ENCODE measurements at places on chromosomes 16 and 17.

GRCh38 chr17:78387977-78388941 lies 9.8 kb downstream of the PGS1 start:
- DNase-seq = peak; percentile 74

GRCh38 chr16:3020247-3020603 lies at the start of gene TNFRSF12A:
Gene TNFRSF12A, plus strand, starts transcription at chr16:3020368. Its CDS starts 30 bp downstream, at chr16:3020398.
- DNase-seq = peak; percentile 78

GRCh38 chr17:30530346-30531025 lies 53.3 kb downstream of the GOSR1 start:
- DNase-seq = peak; percentile 28

DNA sequence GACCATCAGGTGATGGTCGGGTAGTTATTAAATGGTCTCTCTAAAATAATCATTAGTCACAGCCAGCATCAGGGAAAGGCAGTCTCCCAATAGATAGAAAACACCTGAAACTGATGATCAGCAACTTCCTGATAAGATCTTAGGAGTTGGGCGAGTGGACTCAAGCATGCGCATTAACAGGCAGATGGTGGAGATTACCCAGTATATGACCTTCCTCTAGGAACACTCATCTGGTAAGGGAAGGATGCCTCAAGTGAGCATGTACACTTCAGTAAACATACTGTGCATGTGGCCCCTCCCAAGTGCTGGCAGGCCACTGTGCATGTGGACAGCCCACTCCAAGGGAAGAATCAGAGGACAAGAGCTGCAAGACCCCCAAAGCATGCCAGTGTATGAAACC lies 105.9 kb downstream of the ABCC12 start:
- DNase-seq = peak; percentile 11

- DNase-seq = peak; percentile 32
Observed at GRCh38 chr17:46764709-46765401, 53.6 kb downstream of the WNT3 start.

DNA sequence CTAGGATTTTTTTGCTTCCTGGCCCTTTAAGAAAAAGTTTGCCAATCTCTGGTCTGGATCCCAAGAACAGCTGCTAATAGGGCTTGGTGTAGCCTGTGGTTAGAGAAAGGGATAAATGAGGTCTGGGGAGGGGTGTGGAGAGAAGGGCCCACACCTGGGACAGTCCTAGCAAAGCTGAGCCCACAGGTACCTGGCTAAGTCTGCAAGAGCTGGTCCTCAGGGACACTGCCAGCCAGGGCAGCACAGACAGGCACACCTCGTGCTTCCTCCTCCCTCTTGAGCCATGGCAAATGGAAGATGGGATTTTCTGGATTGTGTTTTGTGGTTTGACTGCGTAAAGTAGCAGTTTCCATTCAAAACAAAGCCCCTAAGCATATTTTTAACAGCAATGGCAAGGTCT lies 217.5 kb downstream of the SOX9 start:
- DNase-seq = peak; percentile 63

DNA sequence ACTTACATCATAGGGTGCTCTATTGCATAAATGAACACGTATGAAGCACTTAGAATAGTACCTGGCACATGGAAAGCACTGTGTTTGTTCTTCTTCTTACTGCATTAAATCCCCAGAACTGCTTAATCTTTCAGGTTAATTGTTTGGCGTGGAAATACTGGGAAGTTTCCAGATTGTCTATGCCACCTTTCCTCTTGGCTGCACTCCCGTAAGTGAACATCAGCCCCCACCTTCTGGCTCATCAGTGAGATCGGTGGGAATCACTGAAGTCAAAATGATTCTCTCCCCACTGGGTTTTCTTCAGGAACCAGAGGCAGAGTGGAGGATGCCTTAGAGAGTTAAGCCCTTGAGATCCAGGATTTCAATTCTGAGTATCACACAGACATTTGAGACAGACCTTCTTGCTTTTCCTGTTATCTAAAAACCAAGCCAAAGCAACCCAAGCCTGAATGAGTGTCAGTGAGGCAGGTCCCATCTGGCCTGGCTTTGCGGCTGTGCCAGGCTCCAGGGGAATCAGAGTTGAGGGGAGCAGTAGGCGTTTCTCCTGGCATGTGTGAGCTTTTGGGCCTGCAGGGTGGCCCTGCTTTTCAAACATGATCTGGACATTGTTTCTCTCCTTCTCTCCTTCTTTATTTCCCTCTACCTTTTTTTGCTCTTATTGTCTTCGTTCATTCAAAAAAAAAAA lies 59.1 kb downstream of the OTOA start:
- no peak for DNase-seq

DNA sequence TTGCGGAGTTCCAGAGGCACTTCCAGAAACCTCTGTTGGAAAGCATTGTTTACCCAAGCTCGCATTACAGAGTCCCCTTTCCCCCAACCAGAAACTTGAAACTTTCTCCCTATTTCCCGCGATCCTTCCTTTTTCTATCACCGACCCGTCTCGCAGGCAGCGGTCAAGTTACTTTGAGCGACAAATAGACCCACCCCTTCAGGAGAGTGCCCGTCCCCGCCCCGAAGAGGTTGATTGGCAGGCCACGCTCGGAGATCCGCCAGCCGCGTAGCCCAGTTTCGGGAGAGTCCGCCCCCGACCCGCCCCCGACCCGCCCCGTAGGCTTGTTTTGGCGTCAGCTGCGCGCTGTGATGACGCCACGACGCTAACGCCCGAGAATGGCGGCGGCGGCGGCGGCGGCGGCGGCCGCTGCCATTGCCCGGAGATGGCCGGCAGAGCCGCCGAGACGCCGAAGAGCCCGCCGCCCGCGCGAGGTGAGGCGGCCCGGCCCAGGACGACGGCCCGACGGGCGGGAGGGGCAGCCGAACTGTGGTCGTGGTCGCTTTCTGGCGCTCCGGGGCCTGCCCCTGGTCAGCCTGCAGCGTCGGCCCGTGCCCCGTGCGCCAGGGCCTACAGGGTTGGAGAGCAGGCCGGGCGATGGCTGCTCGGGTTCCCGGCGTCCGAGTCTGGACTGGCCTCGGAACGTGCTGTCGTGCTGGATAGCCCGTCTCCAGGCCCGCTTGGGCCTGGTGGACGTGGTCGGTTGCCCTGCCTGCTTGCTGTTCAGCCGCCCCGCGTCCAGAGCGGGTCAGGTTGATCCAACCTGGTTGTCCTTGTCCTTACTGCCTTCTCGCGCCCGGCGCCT lies at the start of gene PSKH1:
Gene PSKH1, plus strand, starts transcription at position 356 of the 844 bp plus-strand sequence. CDS start 15,496 bp downstream, outside the sequence.
- DNase-seq = peak; percentile 95

DNA sequence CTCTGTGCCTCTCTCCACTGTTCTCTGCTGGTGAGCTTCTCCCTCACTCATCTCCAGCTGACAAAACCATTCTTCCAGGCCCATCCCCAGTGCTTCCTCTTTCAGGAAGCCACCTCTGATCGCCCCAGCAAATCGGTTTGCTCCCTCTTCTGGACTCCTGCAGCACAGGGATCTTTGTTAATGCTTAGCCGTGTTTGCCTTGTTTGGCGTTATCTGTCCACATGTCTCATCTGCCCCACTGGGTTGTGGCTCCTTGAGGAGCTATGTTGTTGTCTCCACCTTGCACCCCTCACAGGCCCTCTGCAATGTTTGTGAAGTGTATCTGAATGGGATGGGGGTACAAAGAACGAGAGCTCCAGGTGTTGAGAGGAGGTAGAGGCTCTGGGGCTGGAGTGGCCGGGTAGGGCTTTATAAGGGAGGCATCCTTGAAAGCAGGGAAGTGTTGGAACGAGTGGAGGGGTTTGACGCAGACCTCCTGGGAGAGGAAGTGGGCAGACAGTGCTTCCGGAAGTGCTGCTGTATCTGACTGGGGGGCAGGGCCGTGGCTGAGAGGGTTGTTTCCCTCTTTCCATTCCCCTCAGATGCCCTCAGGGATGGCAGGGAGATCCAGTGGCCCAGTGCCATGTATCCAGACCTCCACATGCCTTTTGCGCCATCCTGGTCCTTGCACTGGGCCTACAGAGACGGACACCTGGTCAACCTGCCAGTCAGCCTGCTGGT lies 27.8 kb downstream of the CASKIN2 start:
- DNase-seq = peak; percentile 4

DNA sequence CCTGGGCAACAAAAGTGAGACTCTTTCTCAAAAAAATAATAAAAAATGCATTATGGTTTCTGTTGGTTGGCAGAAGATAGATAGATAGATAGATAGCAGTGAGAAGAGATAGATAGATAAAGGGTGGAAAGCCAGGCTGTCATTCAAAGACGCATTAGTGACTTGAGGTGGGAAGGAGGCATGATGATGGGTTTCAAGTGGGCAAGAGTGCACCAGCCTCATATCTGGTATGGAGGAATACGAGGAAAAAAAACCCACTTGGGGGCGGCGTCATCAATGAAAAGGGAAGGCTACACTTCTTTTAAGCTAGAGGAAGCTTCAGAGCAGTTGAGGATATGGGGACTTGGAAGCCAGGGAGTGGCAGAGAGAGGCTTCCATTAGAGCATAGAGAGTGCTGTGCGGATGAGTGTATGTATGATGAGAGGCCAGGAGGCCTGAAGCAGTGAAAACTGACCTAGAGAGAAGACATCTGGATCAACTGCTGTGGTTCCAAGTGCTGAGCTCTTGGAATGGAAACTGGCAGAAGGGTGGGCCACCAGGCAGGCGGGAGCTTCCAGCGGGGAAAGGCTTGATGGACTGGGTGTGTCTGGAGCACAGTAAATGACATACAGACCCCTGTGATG lies 31.8 kb downstream of the CEP95 start:
- DNase-seq = no peak

DNA sequence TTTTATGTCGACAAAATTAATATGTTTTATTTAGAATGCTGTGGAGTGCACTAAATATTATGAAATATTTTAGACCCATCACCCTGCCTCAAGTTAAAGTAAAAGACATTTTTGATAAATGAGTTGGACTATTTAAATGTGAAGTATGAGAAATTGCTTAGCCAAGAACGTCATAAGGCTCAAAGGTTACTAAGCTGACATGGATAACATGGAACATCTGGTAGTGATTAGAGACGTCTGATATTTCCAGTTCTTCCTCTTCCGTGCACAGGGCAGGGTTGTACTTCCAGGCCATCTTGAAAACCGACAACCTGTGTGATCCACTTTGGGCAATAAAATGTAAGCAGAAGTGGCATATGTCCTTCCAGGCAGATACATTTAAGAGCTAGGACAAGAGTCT lies 7.2 kb upstream of the CCL8 start:
- no peak for DNase-seq
